ENCODE measurements at places on chromosomes 3 and 15. TPM values are rescaled to one million over a fixed set of nuclear protein-coding genes. Genes with fewer than 3 reads are reported as not detected.
A peak's percentile ranks its signal among the peaks of the same experiment; 100 is the strongest.

DNA sequence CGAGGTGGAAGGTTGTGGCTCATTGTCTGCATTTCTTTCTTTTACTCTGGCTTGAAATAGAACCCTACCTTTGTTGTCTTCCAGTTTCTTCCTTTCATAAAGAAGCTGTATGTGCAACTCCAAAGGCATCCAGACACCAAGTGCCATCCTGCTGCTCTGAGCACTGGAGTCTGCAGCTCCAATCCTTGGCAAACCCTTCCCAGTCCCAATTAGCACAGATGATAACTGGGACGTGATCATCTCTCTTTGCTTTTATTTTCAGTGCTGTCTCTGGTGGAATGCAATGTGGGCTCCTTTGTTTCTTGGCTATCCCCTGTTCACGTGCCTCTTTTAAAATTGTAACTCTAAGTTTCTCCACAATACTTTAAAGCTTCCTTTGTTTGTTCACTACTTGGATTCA, 140.9 kb downstream of the AQP9 start:
- H3K27me3 ChIP-seq, result no peaks in the 10 kb centered on the region
- H3K4me1 ChIP-seq, result no peaks in the 10 kb centered on the region
- no peak for DNase-seq
- no peak overlapping the region for H3K27ac ChIP-seq
- no peaks in the 10 kb centered on the region for H3K36me3 ChIP-seq

DNA sequence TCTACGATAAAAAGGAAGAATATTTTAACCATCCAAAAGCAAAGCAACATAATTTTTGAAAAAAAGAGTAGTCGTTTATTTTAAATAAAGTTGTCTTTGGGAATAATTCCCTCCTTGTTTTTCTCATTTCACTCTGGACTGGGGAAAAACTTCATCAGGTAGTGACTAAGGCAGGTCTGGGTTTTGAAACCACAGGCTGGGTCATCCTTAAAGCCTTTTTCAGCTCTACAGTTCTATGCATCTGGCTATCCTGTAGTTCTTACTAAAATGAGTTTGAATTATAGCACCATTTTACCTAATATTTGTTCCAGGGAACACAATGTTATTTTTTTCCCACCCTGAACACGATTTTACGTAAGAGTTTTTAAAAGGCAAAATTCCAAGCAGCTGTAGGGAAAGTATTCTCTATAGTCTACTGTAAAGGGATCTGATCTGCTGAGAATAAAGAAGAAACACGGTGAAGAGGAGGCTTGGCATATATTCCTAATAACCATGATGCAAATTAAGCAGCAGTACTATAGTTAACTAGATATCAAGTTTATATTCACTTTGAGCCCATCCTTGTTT, 107.7 kb downstream of the OSBPL10 start:
- no peak overlapping the region for H3K27ac ChIP-seq
- no peaks in the 10 kb centered on the region for H3K4me1 ChIP-seq
- no peak for DNase-seq
- no peaks in the 10 kb centered on the region for H3K27me3 ChIP-seq

GRCh38 chr3:69697381-69697780, 41.9 kb upstream of the MITF start:
- H3K27me3 ChIP-seq, result no peaks in the 10 kb centered on the region
- DNase-seq, result no peak
- H3K4me1 ChIP-seq, result no peaks in the 10 kb centered on the region
- H3K27ac ChIP-seq, result no peak overlapping the region

DNA sequence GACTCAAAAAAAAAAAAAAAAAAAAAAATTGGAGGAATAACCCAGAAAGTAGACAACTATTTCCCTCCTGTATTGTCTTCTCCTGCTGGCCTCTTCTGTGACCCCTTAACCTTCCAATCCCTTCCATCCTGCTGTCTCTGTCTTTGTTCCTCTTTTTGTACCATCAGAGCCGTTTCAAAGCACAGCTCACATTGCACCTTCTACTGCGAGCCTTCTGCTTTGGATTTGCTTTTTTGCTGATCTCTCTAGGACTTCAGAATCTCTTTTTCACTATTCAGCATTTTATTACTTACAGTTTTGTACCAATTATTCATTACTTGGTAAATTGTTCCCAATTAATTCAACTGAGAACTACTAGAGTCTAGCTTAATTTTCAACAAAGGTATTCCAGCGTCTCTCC, 284.0 kb upstream of the TBL1XR1 start:
- no peak for DNase-seq
- H3K4me3 ChIP-seq, result no peak overlapping the region
- H3K27ac ChIP-seq, result no peak overlapping the region
- peaks cover 9% of the 10 kb centered on the region for H3K4me1 ChIP-seq
- no peaks in the 10 kb centered on the region for H3K27me3 ChIP-seq

- DNase-seq, result peak; percentile 63
- H3K4me3 ChIP-seq, result no peak overlapping the region
- H3K27ac ChIP-seq, result no peak overlapping the region
- H3K4me1 ChIP-seq, result peaks cover 9% of the 10 kb centered on the region
- H3K36me3 ChIP-seq, result no peaks in the 10 kb centered on the region
- no peaks in the 10 kb centered on the region for H3K27me3 ChIP-seq
These were observed 20.2 kb downstream of the SLC24A1 start for GRCh38 chr15:65641768-65642475.

DNA sequence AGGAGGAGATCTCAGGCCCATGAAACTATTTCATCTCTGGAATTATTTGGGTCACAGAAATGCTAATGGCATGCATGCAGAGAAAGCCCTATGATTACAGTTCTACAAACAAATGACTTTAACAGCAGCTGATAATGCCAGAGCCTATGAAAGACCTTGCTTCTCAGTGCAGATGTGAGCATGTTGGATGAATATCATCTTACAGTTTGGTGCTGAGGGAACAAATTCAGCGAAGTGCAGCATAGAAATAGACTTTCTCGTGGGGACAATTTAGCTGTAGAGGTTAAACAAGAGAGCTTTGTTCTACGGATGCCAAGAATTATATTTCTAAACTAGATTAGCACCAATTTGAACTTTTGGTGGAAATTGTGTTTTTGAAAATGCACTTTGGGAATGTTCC, 27.7 kb downstream of the PTX3 start:
- no peak overlapping the region for H3K27ac ChIP-seq
- H3K36me3 ChIP-seq, result no peaks in the 10 kb centered on the region
- H3K27me3 ChIP-seq, result no peaks in the 10 kb centered on the region
- H3K4me3 ChIP-seq, result no peak overlapping the region
- no peak for DNase-seq

DNA sequence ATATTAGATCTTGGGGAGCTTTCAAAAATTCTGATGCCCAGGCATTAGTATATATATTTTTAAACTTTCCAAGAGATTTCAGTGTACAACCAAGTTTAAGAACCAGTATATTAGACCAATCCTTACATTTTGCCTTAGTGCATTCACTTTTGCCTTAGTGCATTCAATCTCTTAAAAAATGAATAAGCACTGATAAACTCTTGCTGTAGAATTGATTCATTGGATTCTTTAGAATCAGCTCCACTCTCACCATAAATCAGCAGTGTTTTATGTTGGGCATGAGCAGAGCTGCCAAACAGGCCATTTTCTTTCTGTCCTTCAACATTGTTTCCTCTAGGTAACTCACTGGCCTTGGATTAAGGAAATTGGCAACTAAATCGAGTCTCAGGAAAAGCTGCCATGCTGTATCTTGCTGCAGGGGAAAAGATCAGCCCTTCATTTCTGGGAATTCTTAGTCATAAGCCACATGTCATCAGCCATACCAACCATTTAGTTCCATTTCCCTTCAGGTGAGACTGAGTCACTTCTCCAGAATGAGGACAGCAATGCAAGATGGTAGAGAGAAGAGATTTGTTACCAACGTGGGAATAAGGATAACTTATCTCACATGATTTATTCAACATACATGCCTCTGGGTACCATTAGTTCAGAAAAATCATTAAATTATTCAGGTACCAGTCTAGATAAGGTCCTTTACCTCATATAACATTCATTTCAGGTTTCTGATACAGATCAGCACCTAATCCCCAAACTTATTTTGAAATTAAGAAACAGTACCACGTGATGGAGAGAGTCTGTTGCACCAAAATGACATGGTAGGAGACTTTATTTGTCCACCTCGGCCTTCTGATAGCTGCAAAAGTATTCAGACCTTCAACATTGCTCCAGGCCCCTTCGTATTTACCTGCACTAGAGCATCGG, 192.5 kb downstream of the P3H2 start:
- no peak overlapping the region for H3K27ac ChIP-seq
- no peak for DNase-seq
- H3K27me3 ChIP-seq, result peaks cover 2% of the 10 kb centered on the region
- no peaks in the 10 kb centered on the region for H3K36me3 ChIP-seq

Gene CCR8
- total RNA-seq, result 0.22 TPM

Gene ITGB5
- total RNA-seq, result 321 TPM

Gene KIF7
- 22.9 TPM for total RNA-seq

Gene REC114
- not detected for total RNA-seq

- no peaks in the 10 kb centered on the region for H3K27me3 ChIP-seq
- no peak for DNase-seq
- no peaks in the 10 kb centered on the region for H3K36me3 ChIP-seq
- H3K27ac ChIP-seq, result no peak overlapping the region
- H3K4me1 ChIP-seq, result no peaks in the 10 kb centered on the region
- H3K4me3 ChIP-seq, result no peak overlapping the region
These were observed 12.3 kb upstream of the P2RY14 start for GRCh38 chr3:151290673-151291072.

DNA sequence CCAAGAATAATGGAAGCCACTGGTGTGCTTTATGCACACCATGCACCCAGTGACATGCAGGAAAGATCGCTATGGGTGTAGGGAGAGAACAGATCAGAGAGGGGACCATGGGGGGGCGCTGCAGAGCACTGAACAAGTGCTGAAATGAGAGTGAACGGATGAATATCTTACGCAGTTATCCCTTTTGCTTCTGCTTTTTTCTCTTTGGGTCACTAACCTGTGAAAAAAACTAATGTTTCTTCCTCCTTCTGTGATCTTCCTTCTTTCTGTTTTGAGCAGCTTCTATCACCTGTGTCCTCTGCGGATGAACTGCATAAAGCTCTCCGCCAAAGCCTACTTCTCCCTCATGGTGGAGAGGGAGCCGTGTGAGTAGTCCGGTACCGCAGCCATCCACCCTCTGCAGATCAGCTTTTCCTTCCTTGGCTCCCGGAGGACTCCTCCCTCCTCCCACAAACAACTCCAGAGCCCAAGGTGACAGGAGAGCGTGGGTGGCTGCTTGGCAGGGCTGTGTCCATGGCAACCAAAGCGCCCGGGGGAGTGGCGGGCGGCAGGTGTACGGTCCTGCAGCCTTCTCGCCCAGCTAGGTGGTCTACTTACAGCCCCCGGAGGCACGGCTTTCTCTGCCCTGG, 106.2 kb downstream of the DGKG start:
- no peaks in the 10 kb centered on the region for H3K4me1 ChIP-seq
- H3K27me3 ChIP-seq, result no peaks in the 10 kb centered on the region
- H3K36me3 ChIP-seq, result no peaks in the 10 kb centered on the region
- no peak overlapping the region for H3K27ac ChIP-seq
- DNase-seq, result peak; percentile 87

Gene CHST13
- total RNA-seq, result 1.6 TPM

- no peak overlapping the region for H3K4me3 ChIP-seq
- no peaks in the 10 kb centered on the region for H3K36me3 ChIP-seq
- peak; percentile 48 for DNase-seq
- no peak overlapping the region for H3K27ac ChIP-seq
- H3K27me3 ChIP-seq, result no peaks in the 10 kb centered on the region
- H3K4me1 ChIP-seq, result peaks cover 3% of the 10 kb centered on the region
These were observed 175.8 kb upstream of the MME start for GRCh38 chr3:154904328-154904727.

DNA sequence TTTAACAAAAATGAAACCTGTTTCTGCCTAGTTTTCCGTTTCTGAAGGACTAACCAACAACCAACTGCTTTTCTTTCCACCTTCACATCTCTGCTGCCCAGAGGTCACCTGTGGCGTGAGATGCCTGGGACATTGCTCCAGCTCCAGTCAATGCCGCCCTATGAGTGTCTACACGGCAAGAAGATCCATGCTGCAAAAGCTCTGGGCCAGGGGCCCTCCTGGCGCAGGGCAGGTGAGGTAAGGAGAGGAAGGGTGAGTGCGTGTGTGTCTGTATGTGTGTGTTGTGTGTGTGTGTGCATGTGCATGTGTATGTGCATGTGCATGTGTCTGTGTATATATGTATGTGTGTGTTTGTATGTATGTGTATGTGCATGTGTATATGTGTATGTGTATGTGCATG, 131.4 kb downstream of the NSMCE3 start:
- H3K27ac ChIP-seq, result no peak overlapping the region
- peaks cover 8% of the 10 kb centered on the region for H3K4me1 ChIP-seq
- no peak overlapping the region for H3K4me3 ChIP-seq
- DNase-seq, result no peak
- H3K27me3 ChIP-seq, result no peaks in the 10 kb centered on the region

- no peaks in the 10 kb centered on the region for H3K4me1 ChIP-seq
- no peak overlapping the region for H3K27ac ChIP-seq
- H3K27me3 ChIP-seq, result no peaks in the 10 kb centered on the region
These were observed 68.5 kb downstream of the PLCH1 start for GRCh38 chr3:155676252-155676981.

DNA sequence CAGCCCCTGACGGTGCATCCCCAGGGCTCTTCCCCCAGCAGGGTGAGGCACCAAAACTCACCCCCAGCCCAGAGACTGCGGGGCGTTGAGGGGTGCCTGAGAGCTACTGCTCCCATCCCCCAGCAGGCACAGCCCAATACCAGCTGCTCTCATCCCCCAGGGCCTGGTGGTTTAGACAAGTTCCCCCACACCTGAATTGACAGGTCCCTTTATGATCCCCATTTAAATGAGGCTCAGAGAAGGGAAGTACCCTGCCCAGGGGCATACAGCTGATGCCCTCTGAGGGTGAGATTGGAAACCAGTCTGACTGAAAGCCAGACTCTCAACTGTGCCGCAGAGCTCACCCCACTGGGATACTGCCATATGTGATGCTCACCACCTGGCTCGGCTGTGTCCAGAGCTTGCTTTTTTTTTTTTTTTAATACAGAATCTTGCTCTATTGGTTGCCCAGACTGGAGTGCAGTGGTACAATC, 20.1 kb downstream of the DUSP7 start:
- no peaks in the 10 kb centered on the region for H3K27me3 ChIP-seq
- H3K4me3 ChIP-seq, result no peak overlapping the region
- DNase-seq, result no peak
- H3K27ac ChIP-seq, result no peak overlapping the region
